ENCODE measurements at places on chromosomes 6 and 20. TPM values are rescaled to one million over a fixed set of nuclear protein-coding genes. Genes with fewer than 3 reads are reported as not detected.

The XKR7 gene
- total RNA-seq: not detected

The NKX2-4 gene
- total RNA-seq: not detected

The PLN gene
- total RNA-seq: 47.4 TPM

The HCK gene
- total RNA-seq: 22.7 TPM

The ARMH2 gene
- not detected for total RNA-seq

The SAMHD1 gene
- 96.9 TPM for total RNA-seq

The GPR6 gene
- total RNA-seq: not detected

The SLC24A3 gene
- 4.6 TPM for total RNA-seq

The CLDN20 gene
- total RNA-seq: not detected

The OSTM1 gene
- total RNA-seq: 53.8 TPM

The MRAP2 gene
- total RNA-seq: 1.1 TPM

The CTCFL gene
- total RNA-seq: not detected

The OTOR gene
- not detected for total RNA-seq

The SIGLEC1 gene
- total RNA-seq: 2.2 TPM

The AIF1 gene
- 9.4 TPM for total RNA-seq

The DPPA5 gene
- total RNA-seq: not detected

The ARMC12 gene
- total RNA-seq: 1.5 TPM

The HTR1E gene
- total RNA-seq: not detected

The PRKN gene
- total RNA-seq: 9.5 TPM

The ATRN gene
- total RNA-seq: 24.7 TPM

The ARG1 gene
- total RNA-seq: not detected

The SCUBE3 gene
- 0.64 TPM for total RNA-seq

The C6orf15 gene
- total RNA-seq: not detected

The RBM24 gene
- not detected for total RNA-seq

The HTR1B gene
- total RNA-seq: not detected

The PMEPA1 gene
- total RNA-seq: 6.4 TPM

The SLC17A3 gene
- not detected for total RNA-seq
